Endothelial cell (in vitro differentiated cells): ENCODE measurements at places on chromosomes 12 and 14. TPM values are rescaled to one million over a fixed set of nuclear protein-coding genes. Genes with fewer than 3 reads are reported as not detected.

DNA sequence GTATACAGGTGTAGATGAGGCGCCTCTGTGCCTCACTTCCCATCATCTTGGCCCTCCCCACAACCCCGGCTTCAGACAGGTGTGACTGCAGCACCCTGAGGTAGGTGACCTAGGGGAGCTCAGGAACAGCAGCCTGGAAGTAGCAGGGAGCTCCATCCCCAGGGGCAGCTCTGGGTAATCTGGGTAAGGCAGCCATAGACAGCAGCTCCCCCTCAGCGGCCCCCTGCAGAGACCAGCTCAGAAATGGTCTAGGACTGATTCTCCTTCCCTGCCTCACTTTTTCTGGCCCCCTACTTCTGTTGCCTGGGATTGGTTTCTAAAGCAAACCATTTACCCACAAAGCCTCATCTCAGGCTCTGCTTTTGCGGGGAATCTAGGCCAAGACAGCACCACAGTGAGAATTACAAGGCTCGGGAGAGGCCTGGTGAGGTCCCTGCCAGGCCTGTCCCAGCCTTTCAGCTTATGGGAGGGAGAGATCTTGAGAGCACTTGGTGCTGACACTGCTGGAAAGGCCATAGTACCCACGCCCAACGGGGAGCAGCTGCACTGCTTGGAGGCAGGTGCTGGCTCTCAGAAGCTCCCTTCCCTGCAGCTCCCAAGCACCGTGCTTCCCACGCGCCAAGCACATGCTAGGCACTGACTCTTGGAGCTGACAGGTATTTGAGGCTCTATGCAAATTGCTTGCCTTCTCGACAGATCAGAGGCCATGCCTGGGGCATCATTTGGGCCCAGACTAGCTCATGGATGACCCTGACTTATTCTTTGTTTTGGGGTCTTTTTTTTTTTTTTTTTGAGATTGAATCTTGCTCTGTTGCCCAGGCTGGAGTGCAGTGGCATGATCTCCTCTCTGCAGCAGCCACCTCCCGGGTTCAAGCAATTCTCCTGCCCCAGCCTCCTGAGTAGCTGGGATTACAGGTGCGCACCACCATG, 45.1 kb upstream of the TRAF3 start:
- DNase-seq, result no peak

DNA sequence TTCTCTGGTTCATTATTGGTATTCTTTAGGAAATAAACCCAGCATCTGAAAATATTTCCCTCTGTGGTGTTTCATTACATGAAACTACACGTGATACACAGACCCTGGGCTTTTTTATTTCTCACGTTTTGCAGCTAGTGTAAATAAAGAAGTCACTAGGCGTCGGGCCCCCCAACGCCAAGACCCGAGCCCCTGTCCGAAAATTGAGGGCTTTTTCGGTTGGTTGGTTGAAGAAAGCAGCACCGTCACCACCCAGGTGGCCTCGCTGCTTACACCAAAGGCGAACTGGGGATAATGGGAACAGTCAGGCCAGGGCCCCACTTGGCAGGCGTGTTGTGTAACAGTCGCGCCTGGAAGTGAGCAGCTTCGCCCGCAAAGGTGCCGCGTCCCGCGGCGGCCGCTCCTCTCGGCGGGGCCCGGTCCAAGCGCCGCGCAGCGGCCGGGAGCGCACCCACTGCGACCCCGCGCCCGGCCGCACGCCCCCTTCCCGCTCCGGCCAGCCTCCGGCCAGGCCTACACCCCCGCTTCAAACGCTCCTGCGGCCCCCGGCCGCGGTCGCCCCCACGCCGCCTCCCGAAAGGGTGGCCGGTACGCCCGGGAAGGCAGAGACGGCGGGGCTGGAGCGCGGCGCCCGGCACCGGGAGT, 1.2 kb downstream of the DUSP16 start:
- DNase-seq, result peak; percentile 58

GRCh38 chr14:24051789-24052655, at the start of gene CARMIL3:
CARMIL3 (plus strand) TSS chr14:24052009; CDS start chr14:24052154, 145 bp downstream.
- DNase-seq, result peak; percentile 53

JPH4 gene
- 0.64 TPM for total RNA-seq

- no peak for DNase-seq
Observed at GRCh38 chr12:38258411-38258810, 58.2 kb upstream of the ALG10B start.

ZBTB39 gene
- 23.9 TPM for total RNA-seq

DNA sequence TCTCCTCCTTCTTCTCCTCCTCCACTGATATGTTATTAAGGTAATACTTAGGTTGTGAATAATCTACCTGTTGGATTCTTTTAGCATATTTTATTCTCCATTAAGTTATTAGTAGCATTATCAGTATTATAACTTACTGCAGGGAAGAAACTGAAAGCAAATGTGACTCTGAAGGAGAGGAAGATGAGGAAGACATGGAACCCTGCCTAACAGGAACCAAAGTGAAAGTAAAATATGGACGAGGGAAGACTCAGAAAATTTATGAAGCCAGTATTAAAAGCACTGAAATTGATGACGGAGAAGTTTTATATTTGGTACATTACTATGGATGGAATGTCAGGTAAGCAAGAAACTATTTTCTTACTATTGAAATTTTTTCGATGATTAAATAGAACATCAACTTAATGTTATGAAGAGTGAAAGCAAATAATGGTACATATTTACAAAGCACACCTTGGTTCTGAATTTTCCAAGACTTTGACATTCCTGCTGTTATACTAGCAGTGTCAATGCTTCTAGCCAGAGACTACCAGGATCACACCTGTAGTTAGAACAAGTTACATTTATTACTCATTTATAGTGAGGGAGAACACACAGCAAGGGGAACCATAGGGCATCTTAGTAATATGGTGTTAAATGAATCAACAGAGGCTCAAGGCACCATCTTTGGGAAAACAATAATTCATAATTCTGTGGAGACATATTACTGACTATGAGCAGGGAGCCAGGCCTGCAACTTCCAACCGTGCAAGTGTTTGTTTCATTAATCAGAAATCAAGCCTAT, 42.0 kb upstream of the TOMM20L start:
- no peak for DNase-seq

- no peak for DNase-seq
Observed at GRCh38 chr14:99258341-99258861, 13.6 kb downstream of the BCL11B start.

TMTC2 gene
- total RNA-seq, result 3.6 TPM

LUM gene
- 0.18 TPM for total RNA-seq

GRCh38 chr12:41228066-41228820, 40.1 kb downstream of the PDZRN4 start:
- no peak for DNase-seq

- no peak for DNase-seq
Observed at GRCh38 chr14:52253503-52253902, 14.0 kb upstream of the PTGDR start.

EML1 gene
- 10.0 TPM for total RNA-seq
